Activated CD8-positive, alpha-beta memory T cell treated with anti-CD3 and anti-CD28 coated beads, Interleukin-2, amount 50 U/mL, for 48 hours (primary cell): ENCODE measurements at places on chromosomes 11 and 22.

DNA sequence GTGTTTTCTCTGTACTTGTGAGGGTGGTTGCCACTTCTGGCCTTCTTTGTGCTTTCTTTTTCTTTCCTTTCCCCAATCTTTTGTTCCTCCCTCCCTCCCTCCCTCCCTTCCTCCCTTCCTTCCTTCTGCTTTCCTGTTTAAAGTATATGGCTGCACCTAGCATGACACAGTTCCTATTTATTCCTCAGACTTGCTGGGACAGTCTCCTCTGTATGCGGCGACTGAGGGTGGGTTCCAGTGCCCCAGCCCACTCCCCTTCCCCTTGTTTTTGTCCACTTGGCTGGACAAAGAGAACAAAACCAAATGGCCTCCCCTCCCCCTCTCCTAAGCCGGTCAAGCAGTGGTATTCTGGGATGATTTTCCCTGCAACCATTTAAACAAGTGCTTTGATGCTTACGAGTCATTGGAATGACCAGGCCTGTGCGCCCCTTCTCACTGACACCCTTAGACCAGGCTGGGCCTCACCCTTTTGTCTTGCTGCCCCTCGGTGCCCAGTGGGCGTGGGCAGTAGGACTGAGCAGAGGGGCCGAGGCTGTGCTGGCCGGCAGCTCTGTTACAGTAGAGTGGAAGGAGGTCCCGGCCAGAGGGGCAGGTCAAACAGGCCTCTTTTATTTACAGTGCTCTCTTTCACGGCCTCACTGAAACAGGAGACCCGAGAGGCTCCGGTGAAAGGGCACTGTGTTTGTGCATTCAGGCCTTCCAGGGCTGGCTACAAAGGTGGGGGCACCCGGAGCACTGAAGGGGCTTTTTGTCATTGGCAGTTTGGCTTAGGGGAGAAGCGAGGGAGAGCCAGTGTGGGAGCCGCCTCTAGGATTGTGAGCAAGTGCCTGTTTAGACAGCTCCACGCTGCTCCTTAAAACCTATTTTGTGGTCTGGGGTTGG is 32.2 kb downstream of the ZBTB16 start:
- DNase-seq: no peak

GRCh38 chr11:114131461-114131864 is 72.0 kb downstream of the ZBTB16 start:
- no peak for DNase-seq

DNA sequence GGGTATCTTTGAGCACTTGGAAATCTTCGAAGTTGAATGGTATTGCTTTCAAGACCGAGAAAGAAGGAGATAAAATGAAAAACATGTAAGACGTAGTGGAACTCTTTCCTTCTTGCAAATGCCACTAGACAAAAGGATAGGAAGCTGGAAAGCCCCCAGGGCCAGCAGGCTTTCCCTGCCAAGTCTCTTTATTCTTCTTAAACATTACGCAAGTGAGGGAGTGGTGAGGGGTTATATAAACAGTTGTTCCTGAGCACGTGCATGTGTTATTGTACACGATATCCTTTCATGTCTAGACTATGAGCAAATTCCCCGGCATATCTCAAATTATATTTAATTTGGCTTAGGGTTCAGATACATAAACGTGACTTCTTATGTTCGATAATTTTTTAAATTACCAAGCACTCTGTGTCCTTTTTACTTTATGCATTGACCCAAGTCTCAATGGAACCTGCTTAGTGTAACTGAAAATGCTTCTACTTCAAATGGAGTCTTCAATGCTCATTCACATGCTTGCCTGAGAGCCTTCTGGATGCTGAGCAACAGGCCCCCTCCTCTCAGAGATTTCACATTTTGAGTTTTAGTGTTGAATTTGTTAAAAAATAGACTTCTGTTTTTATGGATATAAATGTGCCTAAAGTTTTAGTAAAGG is 59.0 kb downstream of the PPP2R1B start:
- DNase-seq: no peak

GRCh38 chr11:57792870-57793269 is 31.3 kb downstream of the CTNND1 start:
- no peak for DNase-seq

DNA sequence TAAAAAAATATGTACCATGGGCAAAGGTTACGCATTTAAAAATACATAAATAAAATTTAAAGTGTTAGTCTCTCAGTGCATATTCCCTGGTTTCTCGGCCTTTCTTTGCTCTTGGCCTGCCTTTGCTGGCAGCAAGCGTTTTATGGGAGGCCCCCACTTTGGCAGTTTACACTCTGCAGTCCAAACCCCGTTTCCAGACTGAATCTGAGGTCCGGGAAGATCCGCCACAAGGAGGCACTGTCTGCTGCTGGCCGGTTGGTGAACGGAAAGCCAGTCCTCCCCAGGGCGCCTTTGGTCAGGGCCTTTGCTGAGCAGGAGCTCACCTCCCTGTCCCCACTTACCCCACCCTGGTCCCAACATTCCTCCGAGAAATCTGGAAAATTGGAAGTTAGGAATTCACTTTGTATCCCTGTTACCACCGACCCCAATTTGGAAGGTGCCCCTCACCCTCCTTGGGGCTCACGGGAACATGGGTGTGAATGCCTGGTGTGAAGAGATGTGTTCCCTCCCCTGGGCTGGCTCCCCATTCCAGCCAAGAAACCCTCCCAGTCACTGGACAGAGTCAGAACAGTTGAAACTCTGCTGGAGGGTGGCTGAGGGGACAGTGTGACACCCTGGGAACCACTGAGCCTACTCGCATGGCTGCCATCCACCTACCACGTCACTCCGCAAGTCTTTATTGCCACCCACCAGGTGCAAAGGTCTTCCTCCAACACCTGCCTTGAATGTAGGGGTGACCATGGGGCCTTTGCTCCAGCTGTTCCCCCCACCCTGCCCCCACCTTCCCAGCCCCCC is 9.4 kb upstream of the SF1 start:
- DNase-seq: peak; percentile 77

DNA sequence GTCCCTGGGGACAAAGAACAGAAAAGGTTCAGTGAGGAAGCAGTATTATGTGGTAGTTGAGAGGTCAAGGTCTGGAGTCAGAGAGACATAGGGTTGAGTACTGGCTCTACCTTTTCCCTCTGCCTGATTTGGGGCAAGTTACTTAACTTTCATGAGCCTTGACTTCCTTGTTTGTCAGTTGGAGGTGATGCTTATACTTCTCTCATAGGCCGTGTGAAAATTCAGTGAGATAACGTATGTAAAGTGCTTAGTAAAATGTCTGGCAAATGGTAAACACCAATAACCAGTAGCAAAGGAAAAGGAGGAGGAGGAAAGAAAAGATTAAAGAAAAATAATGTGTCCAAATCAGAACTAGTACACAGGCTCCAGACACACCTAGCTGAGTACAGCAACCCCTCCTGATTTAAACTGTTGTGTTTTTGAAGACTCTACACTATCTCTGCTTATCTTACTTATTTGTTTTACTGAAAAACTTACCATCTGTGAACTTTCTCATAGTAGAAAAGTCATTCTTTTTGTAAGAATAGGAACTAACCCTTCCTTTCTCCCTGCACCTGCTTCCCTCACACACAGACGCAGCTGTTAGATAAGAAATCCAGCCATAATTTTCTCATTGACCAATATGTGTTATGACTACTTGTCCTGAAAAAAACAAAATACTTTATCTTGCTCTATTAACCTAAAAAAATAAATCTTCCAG is 126.9 kb downstream of the CD44 start:
- DNase-seq: no peak

- no peak for DNase-seq
These were observed 25.0 kb downstream of the SWAP70 start for GRCh38 chr11:9688716-9689511.

GRCh38 chr22:25472382-25472781 is 92.1 kb upstream of the GRK3 start:
- no peak for DNase-seq

DNA sequence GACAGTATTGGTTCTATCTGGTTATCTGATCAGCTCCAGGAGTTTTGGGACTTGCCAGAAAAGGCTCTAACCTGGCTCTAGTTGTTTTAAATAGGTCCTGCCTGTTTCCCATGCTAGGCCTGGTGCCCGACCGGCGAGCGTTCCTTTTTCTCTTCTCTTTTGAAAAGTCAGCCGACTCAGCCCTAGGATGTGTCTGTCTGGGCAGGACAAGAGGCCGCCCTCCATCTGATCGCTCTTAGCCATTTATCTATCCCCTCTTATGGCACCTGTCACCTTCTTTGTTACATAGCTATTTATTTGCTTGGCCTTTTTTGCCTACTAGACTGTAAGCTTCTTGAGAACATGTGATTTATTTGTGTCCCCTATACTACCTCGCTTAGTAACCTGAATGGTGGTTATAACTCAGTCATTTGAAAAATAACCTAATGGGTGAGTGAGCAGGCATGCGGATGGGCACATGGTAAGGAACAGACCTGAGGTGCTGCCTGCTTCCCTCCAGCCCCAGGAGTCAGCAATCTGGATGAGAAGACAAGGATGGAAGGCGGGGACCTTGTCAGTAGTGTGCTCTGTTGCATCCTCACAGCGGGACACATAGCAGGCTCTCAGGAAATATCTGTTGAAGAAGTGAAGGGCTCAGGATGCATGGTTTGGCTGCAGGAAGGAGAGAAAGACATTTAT is 108.4 kb downstream of the ZBTB16 start:
- DNase-seq: no peak

DNA sequence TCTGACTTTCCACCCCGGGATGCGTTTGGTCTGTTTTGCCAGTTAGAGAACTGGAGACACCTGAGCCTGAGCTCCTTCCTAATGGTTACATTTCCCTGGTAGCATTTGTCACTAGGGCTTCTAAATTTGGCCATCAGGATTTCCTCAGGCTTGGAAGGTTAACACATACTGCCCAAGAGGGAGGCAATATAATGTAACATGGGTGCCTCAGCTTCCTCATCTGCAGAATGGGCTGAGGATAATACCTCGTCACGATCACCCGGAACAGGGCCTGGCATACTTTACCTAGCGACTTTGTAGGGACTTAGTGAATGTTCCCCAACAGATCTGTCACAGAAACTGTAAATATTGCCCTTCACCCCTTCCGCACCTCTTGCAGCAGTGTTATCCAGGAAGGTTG is 11.3 kb downstream of the IL17RA start:
- no peak for DNase-seq

DNA sequence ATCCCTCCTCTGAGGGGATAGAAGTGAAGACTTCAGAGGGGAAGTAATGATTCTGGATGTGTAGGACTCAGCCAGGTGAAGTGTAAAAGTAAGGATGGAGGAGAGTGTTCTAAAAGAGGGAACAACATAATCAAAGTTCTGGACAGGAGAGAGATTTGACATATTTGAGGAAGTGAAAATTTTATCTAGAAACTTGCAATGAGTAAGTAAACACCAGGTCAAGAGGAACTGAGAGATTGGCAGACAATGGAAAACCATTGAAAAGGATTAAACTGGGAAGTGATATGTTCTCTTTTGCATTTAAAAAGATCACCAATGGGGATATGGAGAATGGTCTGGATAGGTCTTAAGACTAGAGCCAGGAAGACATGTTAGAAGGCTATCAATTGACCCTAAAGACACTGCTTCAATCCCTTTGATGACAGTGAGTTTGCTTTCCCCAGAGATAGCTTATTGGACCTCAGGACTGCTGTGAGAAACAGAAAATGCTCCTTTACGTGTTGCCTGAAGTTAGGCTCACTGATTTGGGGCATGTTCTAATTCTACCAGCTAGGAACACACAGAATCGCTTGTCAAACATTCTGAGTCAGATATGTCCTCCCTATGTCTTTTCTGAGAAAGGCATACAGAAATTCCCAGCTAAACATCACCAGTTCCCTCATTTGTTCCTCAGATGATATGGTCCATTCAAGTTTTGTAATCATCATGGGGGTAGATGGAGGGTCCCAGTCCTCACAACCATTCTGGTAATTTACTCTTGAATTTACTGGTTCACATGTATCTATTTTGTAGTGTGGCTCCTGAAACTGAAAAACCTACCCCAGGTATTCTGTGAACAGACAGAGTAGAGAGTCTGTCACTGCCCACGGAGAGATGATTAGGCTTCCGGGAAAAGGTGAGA is 144.9 kb downstream of the MAML2 start:
- DNase-seq: no peak

GRCh38 chr11:71387784-71388636 is 60.2 kb downstream of the DHCR7 start:
- DNase-seq: no peak

GRCh38 chr11:72038491-72038890 is 39.8 kb downstream of the IL18BP start:
- peak; percentile 46 for DNase-seq

DNA sequence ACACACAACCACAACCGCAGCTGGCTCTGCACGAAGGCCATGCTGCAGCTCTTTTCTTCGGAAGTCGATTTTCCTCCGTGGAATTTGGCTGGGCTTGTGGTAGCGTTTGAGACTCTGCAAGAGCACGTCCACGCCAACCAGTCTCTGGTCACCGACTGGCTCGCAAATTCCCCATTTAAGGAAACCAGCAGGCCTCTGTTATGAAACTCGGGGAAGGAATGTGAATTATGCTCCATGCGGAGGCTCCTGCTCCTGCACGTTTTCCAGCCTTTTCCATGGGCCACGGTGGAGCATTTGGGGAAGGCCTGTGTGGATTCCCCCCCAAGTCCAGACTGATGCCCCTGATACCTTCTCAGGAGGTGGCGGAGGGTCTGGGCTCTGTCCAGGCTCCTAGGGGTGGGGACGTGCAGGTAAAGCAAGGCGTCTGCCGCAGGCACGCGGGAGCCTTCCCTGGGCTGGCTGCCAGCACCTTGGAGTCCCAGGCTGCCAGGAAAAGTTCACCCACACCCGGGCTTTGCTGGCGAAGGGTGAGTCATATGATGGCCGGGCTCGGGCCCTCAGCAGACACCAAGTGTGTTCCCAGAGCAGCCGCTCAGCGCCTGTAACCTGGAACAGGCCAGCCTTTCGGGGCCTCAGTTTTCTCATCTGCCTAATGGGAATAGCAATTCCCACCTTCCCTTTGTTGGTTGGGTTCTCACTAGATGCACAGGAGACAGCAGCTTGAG is 41.9 kb downstream of the LRP5 start:
- DNase-seq: no peak

DNA sequence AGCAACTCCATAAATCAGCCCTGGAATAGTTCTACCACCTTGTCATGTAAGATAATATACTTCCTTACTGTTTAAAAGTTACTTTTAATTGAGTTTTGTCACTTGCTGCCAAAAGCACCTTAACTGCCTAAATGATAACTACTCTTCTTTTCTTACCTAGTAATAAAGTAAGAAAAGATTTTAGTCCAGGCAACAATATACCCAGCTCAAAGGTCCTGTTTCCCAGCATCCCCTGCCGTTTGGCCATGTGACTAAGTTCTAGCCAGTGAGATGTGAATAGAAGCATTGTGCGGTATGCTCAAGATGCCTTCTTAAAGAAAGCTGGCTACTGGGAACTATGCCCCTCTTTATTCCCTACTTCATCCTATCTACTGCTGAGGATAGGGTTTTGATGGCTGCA is 39.4 kb upstream of the CCDC34 start:
- DNase-seq: no peak

DNA sequence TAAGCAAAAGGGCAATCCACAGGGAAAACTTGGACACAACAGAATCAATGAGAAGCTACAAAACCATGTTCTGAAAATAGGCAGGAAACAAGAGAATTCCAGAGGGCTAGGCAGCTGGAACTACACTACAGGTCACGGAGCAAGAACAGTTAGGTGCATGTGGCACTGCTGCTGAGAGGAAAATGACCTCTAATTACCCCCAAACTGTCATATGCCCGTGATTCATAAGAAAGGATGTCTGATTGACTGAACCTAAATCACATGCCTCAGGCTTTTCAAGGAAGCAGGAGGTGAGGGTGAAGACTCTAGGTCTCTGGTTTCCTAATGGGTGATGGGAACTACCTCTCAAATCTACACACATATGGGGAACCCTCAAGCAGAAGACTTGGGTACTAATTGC is 17.9 kb upstream of the RRAS2 start:
- DNase-seq: no peak

GRCh38 chr11:124878759-124879492 is 13.7 kb downstream of the ROBO3 start:
- no peak for DNase-seq

- DNase-seq: peak; percentile 46
These were observed 3.3 kb downstream of the SIDT2 start for GRCh38 chr11:117181586-117182550.
